Right kidney (tissue), 9 donors: ENCODE measurements at places on chromosomes 16 and 17.
A peak's percentile ranks its signal among the peaks of the same experiment; 100 is the strongest.

DNA sequence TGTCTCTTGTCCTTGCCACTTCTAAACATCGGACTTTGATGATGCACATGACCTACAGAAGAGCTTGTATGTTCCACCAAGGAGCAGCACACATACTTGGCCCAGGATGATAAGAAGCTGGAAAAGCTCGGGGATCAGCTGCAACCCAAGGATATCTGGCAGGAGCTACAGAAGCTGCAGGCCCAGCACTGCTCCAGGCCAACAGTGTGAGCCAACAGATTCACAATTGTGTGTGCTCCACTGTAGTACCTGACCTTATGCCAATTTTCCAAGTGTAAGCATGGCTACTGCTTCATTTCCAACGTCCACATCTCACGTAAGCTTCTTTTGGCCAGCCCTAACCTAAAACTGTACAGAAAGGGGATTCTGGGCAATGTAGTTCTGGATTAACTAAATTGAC is 83.4 kb downstream of the COX10 start:
- no peak for DNase-seq

DNA sequence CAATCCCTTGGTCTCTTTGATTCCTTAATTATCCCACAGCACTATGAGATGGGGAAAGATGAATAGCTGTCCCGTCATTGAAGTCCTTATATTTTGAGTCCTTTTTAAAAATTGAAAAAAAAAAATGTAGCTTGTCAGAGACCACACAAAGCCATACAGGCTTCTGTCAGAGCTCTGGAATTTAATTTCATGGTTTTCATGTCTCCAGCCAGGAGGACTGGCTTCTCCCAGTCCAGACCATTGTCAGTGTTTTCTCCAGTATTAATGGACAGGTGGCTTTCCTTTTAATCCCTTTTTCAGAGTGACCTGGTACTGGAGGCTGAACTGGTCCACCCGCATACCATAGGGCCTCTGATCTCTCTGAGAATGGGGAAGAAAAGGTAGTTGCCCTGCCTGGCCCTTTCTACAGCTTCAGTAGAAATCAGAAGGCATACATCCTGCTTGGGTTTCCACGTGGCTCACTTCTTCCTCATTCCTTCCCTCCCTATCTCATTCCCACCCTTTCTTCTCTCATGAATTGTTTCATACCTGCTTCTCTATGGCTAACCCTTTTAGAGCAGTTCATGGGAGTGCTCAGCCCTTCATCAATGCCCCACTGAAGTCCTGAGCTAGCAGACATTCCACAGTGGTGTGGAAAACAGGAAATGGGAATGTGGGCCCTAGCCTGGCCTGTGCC is 29.1 kb downstream of the TRIM16 start:
- DNase-seq, result no peak

DNA sequence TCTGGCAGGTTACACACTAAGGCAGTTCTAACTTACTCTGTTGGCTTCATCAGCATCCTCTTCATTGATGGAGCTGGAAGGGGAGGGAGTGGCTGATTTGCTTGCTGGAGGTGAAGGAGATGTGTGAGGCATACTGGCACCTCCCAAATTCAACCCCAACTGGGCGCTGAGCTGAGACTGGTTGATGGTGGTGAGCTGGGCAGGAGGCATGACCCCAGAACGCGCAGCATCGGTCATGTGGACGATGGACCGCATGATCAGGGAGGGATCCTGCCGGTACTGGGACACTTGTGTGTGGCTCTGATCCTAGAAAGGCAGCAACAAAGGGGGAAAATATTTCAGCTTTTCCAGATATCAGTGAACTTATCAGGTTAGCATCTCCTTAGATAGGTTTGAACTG is 96.7 kb downstream of the TOX3 start:
- DNase-seq, result no peak

DNA sequence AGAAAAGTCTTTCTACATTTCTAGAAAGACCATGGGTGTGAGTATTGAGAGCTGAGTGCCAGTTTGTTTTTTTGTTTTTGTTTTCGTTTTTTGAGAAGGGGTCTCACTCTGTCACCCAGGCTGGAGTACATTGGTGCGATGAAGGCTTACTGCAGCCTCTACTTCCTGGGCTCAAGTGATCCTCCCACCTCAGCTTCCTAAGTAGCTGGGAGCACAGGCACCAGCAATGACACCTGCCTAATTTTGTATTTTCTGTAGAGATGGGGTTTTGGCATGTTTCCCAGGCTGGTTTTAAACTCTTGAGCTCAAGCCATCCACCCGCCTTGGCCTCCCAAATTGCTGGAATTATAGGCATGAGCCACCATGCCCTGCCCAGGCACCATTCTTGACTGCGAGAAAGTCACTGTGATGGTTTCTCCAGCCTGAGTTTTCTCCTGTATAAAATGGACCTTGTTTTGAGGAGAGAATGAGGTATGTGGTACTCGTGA is 673.8 kb downstream of the MAF start:
- no peak for DNase-seq

DNA sequence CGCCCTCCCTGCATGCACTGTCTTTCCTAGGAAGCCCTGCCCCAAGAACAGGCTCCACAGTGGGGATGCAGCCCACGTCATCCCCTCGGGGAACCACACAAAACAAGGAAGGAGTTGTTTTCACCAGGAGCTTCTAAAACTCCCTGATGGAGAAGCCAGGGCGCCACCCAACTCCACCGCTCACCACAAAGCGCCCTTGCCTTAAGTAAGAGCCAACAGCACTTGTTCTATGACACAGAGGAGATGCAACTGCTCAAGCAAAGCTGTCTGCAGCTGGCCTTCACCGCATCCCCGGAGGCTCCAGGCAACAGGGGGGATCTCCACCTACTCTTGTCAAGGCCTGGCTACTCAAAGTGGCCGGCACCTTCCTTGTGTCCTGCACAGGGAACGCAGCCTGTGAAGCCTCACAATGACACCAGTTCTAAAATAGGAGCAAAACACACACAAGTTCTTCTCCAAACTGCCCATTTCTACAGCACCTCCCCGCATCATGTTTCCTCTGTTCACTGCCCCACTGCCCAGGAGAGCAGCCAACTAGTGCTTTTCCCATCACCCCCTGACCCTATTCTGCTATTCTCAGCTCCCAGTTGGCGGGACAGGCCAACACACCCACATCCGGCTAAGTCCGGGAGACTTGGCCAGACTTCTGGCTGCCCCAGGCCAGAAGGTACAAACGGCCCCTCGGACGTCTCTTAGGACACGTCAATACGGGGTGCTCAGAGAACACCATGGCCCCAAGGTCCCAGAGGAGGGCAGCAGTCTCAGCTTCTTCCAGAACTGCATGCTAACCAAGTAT is 24.2 kb downstream of the MPG start:
- DNase-seq, result peak; percentile 31

GRCh38 chr17:1475321-1475854 is 17.1 kb downstream of the MYO1C start:
- DNase-seq, result no peak

- no peak for DNase-seq
Observed at GRCh38 chr17:62757500-62757951, 50.6 kb downstream of the MARCHF10 start.

DNA sequence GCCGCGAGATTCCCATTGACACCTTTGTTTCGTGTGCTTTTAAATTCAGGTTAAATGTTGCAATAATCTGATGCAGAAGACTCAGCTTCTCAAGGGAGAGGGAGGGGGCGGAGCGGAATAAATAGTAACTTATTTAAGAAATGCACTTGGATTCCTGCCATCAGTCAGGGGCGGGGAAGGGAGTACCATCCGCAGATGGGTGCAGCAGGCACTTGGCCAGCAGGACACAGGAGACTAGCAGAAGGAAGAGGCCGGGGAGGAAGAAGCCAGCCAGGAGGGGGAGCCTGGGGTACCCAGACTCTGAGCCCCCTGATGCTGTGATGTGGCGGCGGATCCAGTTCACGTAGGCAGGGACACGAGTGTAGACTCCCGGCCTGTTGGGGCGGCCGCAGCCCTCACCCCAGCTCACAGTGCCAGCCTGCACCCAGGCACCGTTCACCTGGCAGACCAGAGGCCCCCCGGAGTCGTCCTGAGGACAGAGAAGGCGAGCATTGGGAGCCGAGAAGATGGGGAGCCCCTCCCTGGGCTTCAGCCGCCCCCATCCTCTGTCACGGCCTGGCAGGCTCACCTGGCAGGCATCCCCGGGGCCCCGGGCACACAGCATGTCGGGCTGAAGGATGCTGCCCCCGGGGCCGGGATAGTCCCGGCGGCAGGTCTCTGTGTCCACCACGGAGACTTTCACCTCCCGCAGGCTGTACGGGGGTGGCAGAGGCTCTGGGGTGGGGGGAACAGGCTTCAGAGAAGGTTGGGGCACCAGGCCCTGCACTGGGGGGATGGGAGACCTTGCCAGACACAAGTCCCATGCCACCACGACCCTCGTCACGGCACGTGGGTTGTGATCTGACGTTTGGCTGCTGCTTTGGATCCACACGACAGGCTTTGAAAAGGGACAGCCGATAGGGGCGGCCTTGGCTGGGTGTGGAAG is 3.2 kb downstream of the TPSG1 start:
- DNase-seq, result no peak

- DNase-seq, result no peak
Observed at GRCh38 chr17:32152130-32152529, 9.8 kb downstream of the RHOT1 start.

- no peak for DNase-seq
Observed at GRCh38 chr16:72970656-72971055, 77.3 kb downstream of the ZFHX3 start.

DNA sequence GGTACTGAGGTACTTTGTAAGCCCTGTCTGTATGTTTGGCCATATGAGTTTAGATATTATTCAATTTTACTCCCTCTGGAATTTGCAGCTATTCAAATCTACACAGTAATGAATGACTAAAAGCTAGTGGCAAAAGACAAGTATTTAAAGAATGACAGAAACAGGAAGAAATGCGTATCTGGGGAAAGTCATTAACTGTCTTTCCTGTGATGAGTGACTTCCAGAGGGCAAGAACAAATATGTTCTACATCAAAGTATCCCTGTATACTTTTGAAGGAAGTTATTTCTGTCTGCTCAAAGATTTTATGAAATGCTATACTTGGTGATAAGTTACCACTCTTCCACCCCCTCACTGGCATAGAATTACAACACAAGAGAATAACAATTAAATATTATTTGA is 489.3 kb upstream of the SOX9 start:
- no peak for DNase-seq

GRCh38 chr17:73641826-73642600 is 2.2 kb downstream of the SDK2 start:
- no peak for DNase-seq

DNA sequence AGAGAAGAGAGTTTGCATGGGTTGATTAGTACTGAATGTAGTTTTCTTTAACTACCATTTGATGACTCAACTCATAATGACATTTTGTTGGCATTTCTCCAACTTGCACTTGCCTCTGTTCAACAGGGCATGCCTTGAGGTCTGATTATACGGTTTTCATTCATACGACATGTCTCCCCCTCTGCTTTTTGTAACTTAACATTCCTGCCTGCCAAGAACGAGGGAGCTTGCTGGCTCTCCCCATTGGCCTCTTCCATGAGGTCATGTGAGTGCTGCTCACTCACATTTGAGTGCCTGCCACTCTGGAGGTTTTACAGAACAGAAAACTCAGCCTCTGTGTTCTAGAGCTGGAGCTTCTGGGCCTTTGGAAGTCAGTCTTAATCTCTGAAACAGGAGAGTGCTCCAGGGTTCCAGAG is 19.7 kb downstream of the MAP2K6 start:
- DNase-seq, result no peak

DNA sequence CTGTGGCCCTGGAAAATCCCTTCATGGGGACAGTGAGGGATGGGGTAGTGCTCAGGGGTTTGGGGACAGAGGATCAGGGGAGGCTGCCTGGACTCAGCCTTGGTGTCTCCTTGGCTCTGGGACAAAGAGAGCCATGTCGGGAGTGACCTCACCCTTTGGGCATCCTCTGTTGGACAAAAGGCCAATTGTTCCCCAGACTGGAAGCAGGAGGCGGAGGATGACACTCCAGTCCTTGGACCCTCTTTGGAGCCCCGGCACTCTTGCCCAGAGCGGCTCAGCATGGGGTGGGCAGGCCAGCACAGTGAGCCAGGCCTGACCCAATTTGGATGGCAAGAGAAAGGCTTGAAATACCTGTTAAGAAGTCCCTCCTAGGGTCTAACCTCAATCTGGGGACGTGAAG is 39.4 kb upstream of the PHB1 start:
- no peak for DNase-seq

GRCh38 chr16:72957303-72958277 is 90.3 kb downstream of the ZFHX3 start:
- no peak for DNase-seq

DNA sequence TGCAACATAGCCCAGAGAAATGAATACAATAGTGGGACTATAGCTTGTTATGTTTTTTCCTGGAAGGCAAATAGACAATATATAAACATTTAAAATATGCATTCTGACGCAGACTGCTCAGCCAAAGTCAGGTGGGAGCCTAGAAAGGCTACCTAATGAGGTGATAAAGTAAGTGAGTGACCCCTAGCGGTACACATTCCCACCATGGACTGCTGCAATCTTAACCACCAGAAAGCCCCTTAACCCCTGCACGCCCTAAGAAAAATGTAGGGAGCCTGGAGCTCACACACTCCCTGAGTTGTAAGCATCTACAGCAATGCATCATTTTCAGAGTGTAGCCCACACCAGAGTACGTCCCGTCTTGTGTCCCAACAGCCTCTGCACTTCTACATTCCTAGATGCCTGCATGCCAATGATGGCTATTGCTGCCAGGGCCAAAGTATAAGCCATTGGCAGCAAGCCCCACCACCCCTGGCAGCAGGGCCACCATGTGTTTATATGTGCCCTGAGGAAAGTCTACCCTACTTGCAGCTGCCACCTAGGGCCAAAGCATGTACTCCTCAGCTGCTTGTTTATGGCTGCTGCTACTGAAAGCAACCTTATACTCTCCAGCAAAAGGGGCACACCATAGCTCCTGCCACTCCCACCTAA is 127.6 kb downstream of the KIF2B start:
- no peak for DNase-seq

DNA sequence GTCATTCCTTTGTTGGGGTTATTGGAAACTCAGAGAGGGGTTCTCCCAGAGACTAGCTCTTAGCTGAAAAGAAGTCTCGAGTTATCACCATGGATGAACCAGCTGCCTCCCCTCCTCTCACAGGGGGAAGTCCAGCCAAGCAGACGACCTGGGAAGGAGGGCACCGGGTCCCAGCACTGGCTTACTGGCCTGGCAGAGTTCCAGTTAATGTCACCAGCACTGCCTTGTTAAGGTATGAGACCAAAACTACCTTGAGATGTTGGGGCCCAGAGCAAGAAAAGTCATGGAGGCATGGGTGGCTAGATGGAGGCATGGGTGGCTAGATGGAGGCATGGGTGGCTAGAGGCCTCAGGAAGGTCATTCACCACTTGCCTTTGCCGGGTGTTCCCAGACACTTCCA is 72.4 kb downstream of the WIPI1 start:
- DNase-seq, result no peak

DNA sequence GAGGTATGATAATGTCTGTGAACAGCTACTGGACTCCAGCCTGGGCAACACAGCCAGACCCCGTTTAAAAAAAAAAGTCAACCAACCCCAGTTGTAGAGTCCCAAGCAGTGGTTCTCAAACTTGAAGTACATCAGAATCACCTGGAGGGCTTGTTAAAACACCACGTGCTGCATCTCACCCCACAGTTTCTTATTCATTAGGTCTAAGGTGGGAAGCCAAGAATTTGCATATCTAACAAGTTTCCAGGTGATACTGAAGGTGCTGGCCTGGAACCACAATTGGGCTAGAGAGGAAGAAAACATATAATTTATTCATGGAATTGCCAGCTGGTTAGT is 6.7 kb upstream of the MSL1 start:
- DNase-seq, result no peak
